Stimulated activated CD8-positive, alpha-beta memory T cell treated with anti-CD3 and anti-CD28 coated beads, Interleukin-7, amount 100 ng/mL, for 1 hour (primary cell): ENCODE measurements at places on chromosomes 7 and 10.

- DNase-seq: no peak
Measured at GRCh38 chr7:98802088-98802780, 67.6 kb downstream of the TMEM130 start.

GRCh38 chr7:147014286-147014955 lies 897.8 kb downstream of the CNTNAP2 start:
- no peak for DNase-seq

- DNase-seq: no peak
Measured at GRCh38 chr7:128885370-128886187, 22.9 kb downstream of the ATP6V1F start.

DNA sequence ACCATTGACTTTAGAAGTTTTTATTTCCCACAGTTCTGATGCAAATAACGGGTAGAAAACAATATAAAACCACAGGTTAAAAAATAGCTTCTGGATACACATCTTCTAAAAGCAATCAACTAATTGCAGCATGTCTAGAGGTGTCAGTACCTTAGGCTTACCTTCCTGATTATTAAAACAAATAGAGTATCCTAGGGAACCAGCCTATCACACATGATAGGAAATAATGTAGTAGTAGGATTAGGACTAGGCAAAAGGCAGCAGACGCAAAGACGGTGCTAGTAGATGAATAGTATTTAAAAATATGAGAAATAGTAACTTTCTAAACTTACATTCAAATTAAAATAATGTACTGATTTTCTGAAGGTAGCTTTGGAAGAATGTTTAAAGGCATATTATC lies 41.7 kb upstream of the PHYHIPL start:
- no peak for DNase-seq
